Right lung (tissue), 10 donors: ENCODE measurements at places on chromosomes 4 and X.
A peak's percentile ranks its signal among the peaks of the same experiment; 100 is the strongest.

GRCh38 chr4:113588895-113589668, 172.5 kb downstream of the CAMK2D start:
- DNase-seq, result no peak

DNA sequence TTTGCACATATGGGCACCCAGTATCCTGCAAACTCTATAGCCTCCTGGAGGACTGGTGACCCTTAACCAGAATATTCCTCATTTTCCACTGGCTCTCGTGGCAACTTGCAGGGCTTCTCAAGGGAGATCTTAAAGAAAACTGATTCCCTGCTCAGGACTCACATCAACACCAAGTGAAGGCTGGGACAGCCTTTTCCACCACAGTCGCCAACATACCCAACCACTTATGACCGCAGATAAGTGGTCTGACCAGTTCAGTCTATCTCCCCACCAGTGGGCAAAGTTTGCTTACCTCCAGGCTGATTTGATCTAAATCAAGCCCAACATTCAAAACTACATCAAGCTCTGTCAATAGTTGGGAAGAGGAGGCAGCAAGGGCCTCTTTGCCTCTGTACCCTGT, 289.3 kb upstream of the GATB start:
- no peak for DNase-seq

- DNase-seq, result no peak
These were observed 46.6 kb downstream of the TSPAN7 start for GRCh38 chrX:38607976-38608375.

GRCh38 chr4:15778289-15779241, at the start of gene CD38:
CD38 (plus strand) TSS chr4:15778328; CDS start chr4:15778415, 87 bp downstream.
- no peak for DNase-seq

- no peak for DNase-seq
These were observed 217.6 kb downstream of the PTTG2 start for GRCh38 chr4:38177641-38178391.

DNA sequence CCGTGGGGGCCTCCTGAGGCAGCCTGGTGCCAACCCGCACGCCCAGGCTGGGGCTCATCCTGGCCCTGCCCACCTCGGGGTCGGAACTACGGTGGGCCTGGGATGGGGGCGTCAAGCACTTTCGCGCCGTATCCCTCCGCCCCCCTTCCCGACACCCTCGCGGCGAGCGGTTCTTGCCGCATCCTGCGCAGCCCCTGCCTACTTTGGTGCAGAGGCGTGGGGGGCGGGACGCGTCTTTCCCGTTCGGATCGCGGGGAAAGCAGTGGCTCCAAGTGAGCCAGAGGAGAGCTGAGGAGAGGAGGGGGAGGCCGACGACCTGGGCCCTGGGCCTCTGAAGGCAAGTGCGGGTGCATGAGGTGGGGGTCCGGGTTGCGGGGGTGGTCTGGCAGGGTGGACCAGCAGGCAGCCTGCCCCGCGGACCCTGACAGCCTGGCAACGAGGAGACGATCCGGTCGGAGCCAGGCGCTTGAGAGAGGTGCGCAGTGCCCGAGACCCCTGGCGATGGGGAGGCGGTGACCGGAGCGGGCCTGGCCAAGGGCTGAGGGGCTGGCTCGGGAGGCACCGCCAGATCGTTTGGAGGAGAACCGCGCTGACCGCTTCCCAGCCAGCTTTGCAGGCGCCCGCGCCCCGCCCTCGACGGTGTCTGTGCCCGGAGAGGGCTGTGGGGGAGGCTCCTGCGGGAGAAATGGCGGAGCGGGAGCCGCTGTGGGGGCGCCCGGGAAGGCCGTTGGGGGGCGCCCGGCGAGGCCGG, at the start of gene GPRASP2:
GPRASP2 (plus strand) TSS at position 233 of the 751 bp plus-strand sequence. CDS start 2,422 bp downstream, outside the sequence.
- DNase-seq, result peak; percentile 57

- DNase-seq, result no peak
These were observed 19.4 kb upstream of the KLHL8 start for GRCh38 chr4:87239821-87240220.

DNA sequence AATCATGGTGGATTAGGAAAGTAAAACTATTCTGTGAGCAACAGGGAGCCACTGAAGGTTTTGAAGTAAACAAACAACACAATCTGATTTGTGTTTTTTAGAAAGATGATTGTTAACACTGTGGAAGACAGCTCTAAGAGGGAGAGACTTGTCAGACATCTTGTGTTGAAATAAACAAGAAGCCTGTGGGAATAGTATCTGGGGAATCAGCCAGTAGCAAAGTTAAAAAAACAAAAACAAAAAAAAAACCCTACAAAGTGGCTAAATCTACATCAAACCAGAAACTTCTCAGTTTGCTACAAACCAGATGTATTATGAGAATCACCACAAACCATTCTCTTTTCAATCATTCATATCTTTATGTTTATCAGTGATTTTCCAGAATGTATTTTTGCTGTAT, 125.7 kb upstream of the GPC4 start:
- no peak for DNase-seq

GRCh38 chr4:9691238-9692065, 90.0 kb upstream of the DRD5 start:
- DNase-seq, result peak; percentile 96

- DNase-seq, result no peak
These were observed 335.8 kb upstream of the SFRP2 start for GRCh38 chr4:154124539-154125255.

GRCh38 chr4:22870847-22871449, 178.2 kb downstream of the GBA3 start:
- no peak for DNase-seq

DNA sequence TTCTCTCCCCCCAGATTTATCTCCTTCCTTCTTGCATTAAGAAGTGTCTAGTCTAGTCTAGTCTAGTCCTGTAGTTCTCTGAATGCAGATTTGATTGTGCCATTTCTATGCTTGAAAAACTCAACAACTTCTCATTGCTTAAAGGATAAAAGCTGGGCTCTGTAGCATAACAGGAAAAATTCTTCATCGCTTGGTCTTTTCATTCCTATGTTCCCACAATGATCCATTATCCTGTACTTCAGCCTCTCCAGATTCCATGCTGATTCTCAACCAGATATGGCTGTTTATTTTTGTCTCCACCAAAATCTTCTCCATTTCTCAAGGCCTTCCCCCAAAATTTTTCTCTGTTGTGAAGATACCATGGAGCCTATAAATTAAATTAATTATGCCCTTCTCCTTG, 102.9 kb upstream of the STIM2 start:
- DNase-seq, result no peak
